ENCODE measurements at places on chromosomes 7 and 10.

- no peak for DNase-seq
These were observed 41.5 kb upstream of the GARS1 start for GRCh38 chr7:30553141-30553540.

GRCh38 chr10:31756729-31757110, 171.9 kb downstream of the ARHGAP12 start:
- no peak for DNase-seq

GRCh38 chr10:128729910-128730420, 603.7 kb upstream of the MKI67 start:
- DNase-seq = no peak

- DNase-seq = no peak
These were observed 21.8 kb downstream of the IFT22 start for GRCh38 chr7:101299511-101300464.

- no peak for DNase-seq
These were observed 149.5 kb downstream of the SFMBT2 start for GRCh38 chr10:7261351-7261750.

- DNase-seq = no peak
These were observed 38.8 kb upstream of the TCF7L2 start for GRCh38 chr10:112911206-112911605.

GRCh38 chr7:125675169-125675568, 745.5 kb upstream of the POT1 start:
- DNase-seq = no peak

- no peak for DNase-seq
These were observed 36.0 kb downstream of the KCNH2 start for GRCh38 chr7:150942001-150942590.

DNA sequence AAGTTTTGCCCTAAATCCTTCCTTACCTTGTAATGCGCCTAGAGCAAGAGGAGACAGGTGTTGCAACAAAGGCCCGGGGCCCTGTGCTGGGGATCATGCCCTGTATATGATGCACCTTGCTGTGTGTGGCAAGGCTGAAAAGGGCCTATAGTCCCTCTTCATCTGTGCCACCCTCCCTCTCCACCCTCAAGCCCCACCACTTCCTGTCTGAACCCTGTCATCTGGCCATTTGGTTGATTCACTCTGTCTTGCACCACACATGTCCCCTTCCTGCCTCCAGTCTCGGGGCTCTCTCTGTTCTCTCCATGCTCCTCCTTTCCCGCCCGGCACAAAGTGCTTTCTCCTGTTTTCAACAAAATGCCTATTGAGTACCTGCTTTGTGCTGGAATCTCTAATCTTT, 11.5 kb upstream of the MALSU1 start:
- no peak for DNase-seq

- no peak for DNase-seq
These were observed 171.2 kb upstream of the COL1A2 start for GRCh38 chr7:94223375-94224084.

DNA sequence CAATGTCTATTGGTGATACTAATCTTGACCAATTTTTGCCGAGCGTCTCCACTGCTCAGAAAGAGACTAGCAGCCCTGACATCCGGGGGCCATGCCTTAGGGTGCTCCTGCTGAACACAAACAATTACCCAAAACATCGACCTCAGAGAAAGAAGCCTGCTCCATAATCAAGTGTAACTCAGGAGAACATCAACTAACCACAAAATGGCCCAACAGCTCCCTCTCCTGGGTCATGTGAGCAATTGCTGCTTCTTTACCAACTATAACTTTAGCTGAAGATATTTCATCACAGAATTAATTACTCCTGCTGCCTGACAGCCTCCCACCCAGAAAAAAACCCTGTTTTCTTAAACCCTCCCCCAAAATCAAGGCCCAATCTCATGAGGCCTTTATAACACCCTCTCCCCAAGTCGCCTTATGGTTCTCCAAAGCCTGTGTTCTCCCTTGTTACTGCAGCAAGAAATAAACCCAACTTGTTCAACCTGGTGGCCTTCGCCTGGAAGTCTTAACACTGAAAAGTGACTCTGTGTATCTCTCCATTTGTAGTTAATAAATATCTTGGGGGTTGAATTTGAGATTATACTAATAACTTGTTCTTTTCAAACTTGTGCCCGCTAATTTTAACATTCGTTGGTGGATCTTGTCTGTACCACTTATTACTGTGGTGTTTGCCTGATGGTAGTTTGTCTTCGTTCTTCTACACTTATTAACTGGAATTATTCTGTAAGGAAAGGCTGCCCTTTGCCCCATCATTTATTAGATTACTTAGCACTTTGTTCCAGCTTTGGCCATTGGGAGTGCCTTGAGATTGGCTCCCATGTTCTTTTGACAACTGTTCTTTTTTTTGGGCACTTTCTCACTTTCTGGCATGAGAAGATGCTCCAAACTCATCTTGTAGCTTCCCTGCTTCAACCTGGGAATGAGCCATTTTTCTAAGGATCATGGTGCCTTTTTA, 21.2 kb upstream of the RAMP3 start:
- peak; percentile 32 for DNase-seq

- DNase-seq = no peak
These were observed 10.8 kb upstream of the PYROXD2 start for GRCh38 chr10:98425511-98426352.

GRCh38 chr7:155997431-155998327, 185.4 kb upstream of the SHH start:
- no peak for DNase-seq

DNA sequence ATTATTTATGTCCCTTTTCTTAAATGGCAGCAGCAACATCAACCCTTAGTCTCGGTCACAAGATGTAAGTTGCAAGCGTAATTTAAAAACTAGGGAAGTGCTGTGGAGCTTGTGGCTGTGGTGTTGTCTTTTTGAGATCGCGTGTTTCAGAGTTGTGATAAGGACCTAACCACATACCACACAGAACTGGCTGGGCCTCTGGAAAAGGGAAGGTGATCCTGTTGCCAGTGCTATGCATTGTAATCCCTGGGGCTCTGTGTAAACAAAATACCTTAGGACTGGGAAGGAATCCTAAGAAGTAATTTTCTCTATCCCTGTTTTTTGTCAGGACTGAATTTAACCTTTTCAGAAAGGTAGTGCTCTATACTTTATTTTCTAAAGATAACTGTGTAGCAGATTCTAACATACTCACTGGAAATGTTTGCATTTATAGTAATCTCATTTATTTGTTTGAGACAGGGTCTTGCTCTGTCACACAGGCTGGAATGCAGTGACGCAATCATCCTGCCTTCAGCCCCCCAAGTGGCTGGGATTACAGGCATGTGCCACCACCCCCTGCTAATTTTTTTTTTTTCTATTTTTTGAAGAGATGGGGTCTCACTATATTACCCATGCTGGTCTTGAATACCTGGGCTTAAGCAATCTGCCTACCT, 60.4 kb downstream of the INPP5F start:
- no peak for DNase-seq

GRCh38 chr10:130790339-130790738, 521.2 kb downstream of the TCERG1L start:
- no peak for DNase-seq

- no peak for DNase-seq
These were observed 368.4 kb upstream of the ZMIZ1 start for GRCh38 chr10:78700413-78700812.

DNA sequence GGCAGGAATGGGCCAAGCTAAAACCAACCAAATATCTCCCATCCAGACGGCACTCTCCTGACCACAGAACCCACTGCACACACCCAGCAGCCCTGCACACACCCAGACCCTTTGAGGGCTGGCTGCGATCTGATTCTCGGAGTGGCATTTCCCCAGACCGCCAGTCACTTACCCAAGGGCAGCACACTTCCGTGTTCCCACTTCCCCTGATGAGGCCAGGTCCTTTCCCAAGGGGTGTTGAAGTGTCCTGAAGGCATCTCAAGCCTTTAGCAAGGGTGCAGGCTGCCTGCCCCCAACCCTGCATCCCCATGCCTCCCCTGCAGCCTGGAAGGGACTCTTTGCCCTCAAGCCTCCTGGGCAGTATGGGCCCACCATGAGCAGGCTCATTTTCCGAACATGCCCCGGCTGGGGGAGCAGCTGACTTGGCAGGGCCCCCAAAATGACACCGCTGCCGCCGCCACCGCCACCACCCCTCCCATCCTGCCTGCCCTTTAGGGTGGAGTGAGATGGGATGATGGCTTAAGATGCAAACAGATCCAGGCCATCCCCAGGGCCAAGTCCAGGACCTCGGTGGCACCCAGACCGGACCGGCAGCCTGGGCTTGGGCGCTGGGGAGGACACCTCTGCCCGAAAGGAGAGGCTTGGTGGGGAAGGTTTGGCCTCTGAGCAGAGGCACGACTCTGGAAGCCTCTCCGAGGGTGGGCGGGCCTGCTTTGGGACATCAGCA, 159.8 kb downstream of the NRF1 start:
- DNase-seq = no peak

- no peak for DNase-seq
These were observed 34.9 kb downstream of the PRTFDC1 start for GRCh38 chr10:24917493-24917892.
